ENCODE measurements at places on chromosomes 1 and 21.

GRCh38 chr1:79188337-79188736 is 181.8 kb upstream of the ADGRL4 start:
- DNase-seq, result peak; percentile 56

DNA sequence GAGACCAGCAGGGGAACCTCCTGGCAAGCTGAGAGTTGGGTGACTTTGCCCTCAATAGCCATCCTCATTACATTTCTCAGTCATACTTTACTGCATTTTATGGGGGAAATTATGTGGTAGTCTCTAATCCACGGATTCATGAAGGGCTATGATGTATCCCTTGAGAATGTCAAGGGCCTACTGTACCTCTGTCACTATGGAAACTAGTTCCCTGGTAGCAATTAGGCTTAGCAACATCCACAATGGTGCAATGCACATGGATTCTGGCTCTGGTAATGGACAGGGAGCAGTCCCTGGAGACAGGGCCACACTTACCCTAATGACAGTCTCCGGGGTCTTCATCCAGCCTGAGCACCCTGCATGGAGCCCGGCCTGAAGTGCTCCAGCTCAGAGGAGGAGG is 26.5 kb downstream of the LRRN2 start:
- peak; percentile 29 for DNase-seq

GRCh38 chr1:74652711-74653139 is 20.9 kb downstream of the ERICH3 start:
- DNase-seq, result peak; percentile 0

GRCh38 chr1:93475681-93476080 is 27.8 kb downstream of the FNBP1L start:
- DNase-seq, result peak; percentile 21

- DNase-seq, result peak; percentile 95
Measured at GRCh38 chr1:10380594-10381275, 18.1 kb upstream of the PGD start.

GRCh38 chr1:208154679-208155642 is 89.2 kb downstream of the PLXNA2 start:
- DNase-seq, result peak; percentile 45

DNA sequence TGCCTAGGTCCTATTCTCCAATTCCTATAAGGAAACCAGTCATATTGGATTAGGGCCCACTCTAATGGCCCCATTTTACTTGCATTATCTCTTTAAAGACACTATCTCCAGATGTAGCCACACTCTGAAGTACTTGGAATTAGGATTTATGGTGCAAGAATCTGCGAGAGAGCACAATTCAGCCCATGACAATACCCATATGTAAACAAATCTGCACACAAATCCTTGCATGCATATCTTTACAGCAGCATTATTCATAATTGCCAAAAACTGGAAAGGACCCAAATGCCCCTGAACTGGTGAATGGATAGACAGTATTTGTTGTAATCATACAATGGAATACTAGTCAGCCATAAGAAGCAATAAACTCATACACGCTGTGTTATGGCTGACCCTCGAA is 229.8 kb upstream of the ADAMTS5 start:
- DNase-seq, result peak; percentile 24

GRCh38 chr1:21855257-21856096 is 43.4 kb downstream of the LDLRAD2 start:
- DNase-seq, result no peak

GRCh38 chr1:103336408-103336807 is 189.1 kb upstream of the RNPC3 start:
- no peak for DNase-seq

DNA sequence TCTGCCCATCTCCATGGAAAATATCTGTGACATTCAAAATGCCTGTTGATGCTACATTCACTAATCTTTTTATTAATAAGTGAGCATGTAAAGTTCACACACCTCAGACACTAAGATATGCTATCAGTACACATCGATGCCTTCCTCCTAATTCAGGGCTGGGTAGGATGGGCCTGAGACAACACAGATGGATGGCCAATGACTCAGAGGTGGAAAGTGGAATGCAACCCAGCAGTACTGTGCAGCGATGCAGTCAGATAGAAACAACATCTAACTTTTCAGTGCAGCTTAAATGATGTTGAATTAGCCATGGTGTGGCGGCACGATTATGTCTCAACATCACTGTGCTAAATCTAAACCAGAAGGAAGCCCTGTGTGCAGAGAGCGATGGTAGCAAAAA is 161.6 kb upstream of the KCNJ15 start:
- DNase-seq, result peak; percentile 16

GRCh38 chr1:15966081-15966955 is 9.6 kb downstream of the ZBTB17 start:
- peak; percentile 52 for DNase-seq

DNA sequence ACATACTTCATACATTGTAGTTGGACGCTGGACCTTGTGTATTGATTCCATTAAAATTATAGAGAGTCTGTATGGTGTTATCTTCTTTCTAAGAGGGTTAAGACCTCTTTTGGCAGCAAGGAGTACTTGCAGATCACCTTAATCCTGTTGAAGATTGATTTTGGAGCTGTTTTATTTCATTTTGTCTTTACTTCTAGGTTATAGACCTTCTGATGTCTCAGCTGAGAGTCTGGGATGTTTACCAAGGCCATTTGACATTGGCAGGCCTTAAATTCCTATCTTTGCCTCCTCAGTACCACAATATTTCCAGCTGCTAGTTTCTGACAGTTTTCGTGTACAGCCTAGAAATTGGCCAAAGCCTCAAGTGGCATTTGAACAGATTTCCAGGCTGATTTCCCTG is 338.0 kb downstream of the LMO4 start:
- DNase-seq, result no peak

GRCh38 chr1:222373216-222373615 is 174.7 kb downstream of the HHIPL2 start:
- no peak for DNase-seq

DNA sequence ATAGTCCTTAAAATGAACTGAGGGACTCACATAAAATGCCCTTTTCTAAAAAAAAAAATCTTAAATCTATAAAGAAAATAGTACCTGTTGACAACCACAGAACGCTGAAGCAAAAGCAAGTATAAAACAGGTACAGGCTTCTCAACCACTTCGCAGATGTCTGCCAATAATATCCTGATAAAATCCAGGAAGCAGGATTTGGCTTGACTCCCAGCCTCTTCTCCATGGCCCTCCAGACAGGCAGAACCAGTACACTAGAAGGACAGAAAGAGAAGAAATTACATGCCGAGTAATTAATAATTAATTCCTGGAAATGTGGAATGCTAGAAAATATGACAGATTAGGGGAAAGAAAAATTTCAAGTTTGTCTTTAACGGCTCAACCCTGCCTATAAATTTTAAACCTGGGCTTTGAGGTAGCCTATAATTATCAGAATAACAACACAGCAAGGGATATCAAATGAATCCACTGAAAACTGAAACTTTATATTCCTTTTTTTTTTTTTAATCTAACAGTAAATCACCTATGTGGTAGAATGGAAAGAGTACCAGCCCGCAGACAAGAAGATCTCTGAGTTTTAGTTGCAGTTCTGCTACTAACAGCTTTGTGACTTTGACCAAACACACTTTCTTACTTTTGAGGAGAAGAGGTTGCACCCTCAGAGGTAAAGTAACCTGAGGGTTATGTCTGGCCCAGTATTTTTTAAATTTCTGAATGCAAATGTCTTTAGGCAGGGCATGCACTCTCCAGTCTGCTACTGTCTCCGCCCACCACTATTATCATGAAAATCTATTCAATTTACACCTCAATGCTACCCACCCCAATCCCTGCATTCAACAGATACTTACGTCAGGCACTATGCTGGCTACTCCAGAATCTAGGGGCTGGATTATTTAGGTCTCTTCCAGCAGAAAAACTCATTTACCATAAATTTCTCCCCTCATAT is 2.7 kb downstream of the KIAA0319L start:
- DNase-seq, result no peak

DNA sequence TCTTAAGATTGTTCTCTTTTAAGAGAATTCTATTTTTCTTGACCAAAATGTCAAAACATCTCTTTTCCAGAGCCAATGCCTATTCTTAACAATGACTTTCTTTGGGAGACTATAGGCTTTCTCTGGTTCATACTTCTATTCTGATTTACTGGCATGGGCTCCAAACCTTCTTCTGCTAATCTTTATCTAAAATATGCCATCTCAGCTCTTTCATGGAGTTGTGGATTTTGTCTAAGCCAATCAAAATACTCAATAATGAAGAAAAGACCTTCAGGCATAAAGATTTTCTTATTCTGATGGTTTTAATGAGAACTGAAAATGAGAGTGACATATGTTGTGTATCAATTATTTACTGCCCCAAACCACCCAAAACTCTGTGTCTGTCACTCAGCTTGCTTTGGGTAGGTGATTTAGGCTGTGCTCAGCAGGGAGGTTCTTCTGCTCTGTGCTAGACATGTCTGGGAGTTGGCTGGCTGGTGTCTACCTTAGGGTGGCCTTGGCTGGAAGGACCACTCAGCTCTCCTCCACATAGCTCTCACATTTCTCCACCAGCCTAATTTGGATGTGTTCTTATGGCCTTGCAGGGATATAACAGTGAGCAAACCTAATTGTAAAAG is 270.8 kb downstream of the PRDM2 start:
- DNase-seq, result no peak

DNA sequence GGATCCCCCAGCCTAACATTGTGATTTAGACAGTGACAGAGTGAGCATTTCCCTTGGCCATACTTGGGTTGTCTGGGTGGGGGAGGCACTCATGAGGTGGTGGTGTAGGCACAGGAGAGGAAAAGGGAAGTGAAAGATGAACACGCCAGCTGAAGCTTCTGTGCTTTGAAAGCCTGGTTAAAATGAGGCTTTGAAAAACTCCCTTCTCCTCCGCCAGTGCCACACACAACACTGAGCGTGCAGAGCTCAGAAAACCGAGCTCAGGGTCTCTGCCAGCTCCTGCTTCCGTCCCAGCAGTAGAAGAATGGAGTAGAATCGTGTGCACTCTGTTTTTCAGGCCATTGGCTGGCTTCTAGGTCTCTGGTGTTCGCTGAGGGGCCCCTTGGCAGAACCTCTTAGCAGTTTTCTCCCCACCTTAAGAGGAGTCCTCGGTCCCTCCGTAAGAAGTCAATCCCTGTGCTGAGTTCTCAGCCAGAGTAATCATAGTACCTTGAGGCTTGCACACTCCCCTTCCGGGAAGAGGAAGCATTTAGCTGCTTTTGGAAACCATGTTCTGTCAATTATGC is 12.9 kb downstream of the PLEKHM2 start:
- DNase-seq, result no peak

DNA sequence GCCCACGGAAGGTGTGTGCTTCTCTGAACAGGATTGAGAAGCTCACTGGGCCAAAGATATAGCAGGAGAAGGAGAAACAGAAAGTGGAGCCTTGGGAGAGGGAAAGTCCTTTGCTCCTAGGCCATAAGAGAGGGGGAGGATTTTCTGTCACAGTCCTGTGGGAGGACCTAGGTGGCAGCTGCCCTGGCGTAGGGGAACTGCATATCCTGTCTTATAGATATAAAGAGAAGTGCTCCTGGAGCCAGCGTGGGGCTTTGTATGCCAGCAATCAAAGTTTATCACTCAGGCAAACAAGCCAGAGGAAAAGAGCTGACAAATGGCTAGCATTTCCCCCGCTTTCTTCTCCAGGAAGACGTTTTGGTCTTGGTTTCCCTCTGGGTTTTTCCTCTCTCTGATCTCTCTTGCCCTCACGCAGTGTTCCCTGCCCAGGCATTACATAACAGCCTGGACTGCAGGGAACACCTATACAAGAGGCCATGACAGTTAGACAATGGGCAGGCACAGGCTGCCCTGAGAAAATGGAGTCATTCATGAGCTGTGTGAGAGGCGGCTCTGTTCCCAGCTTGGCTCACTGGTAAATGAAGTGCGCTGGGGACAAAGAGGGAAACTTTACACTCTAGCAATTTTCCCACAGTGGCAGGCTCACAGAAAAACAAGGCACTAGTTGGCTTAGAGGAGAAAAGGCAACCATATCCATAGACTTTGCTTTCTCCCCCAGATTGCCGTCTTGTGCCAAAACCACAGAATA is 52.5 kb upstream of the ZNF648 start:
- peak; percentile 28 for DNase-seq

DNA sequence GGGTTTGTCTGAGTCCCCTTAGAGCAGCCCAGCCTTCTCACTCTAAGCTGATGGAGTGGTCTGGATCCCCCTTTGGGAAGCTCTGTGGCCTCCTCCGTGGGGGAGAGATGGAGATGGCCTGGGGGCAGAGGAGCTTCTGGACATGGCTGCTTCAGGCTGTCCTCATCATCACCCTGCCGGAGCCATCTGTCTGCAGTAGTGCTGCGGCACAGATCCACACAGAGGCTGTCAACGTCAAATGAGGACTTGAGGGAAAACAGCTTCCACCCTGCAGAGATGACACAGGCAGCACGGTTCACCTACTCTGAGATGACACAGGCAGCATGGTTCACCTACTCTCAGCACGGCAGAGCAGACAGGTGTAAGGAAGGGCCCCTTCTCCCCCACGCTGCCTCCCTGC is 134.3 kb downstream of the IGSF21 start:
- DNase-seq, result no peak

Data from fibroblast of lung (primary cell).